ENCODE measurements at places on chromosomes 2 and 18.

- DNase-seq, result no peak
Observed at GRCh38 chr2:174688079-174688478, 76.2 kb downstream of the CHRNA1 start.

- no peak for DNase-seq
Observed at GRCh38 chr2:41870265-41870585, 177.6 kb upstream of the PKDCC start.

DNA sequence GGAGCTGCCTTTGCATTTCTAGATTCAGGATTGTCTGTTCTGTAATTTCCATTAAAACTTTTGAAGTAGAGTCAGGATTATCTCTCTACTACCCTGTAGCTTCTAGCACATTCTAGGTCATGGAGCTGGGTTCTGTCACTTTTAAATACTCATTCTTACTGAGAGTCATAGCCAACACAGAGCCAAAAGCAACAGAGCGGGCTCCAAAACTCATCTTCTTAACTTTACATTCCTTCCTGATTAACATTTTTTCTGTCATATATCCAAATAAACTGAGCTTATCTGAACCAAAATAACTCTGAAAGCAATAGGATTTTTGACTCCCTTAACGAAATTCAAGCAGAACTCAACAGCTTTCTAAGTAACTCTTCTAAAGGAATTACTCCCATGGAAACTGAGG, 12.9 kb downstream of the PREPL start:
- no peak for DNase-seq

DNA sequence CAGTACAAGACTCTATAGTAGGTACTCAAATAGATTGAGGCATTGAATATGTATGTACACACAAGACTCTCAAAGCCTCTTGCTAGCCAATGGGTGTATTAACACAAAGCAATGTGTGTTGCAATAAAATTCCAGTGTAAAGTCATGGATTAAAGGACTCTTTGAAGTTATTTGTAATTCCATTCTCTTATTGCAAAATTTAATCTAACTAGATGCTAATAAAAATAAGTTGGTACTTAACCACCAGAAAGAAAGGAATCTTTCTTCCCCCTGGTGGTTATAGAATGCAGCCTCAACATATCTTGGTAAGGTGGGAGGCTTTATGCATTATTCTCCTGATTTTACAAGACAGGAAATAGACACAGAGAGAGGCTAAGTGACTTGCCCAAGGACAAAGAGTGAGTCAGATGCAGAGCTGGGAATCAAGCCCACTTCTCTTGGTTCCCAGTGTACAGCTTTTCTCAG, 18.0 kb downstream of the LRP1B start:
- DNase-seq, result no peak

GRCh38 chr2:219017201-219017931, 23.9 kb downstream of the CFAP65 start:
- no peak for DNase-seq

- no peak for DNase-seq
Observed at GRCh38 chr2:214676421-214677089, 132.9 kb downstream of the BARD1 start.

GRCh38 chr2:27261241-27261925, 1.5 kb downstream of the SLC30A3 start:
- no peak for DNase-seq

DNA sequence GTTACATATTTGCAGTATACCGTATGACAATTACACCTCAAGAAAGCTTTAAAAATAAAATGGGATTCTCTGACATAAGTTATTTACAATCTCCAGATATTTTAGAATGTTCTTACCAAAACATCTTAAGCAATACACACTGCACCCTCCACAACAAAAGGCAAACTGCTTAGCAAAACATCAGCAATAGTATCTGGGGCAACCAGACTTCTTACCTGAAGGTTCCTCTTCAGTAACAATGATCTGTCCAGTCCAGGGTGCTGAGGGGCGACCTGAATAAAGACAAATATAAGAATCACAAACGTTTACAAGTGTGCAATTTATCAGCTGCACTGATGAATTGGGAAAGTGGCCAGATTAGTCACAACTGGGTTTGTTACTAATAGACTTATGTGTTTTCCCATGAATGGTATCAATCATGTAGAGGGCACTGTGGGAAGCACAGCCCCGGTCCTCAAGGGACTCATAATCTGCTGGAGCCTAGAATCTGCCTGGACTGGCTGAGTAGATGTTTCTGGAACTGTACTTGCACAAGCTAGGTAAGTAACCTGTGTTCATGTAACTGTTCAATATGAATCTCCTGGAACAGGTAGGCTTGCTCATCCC, 70.7 kb downstream of the MYOM1 start:
- no peak for DNase-seq

GRCh38 chr2:8893978-8894820, 56.8 kb upstream of the KIDINS220 start:
- no peak for DNase-seq

- no peak for DNase-seq
Observed at GRCh38 chr2:80624062-80624461, 319.5 kb upstream of the LRRTM1 start.

- DNase-seq, result no peak
Observed at GRCh38 chr2:146894514-146894913, 950.3 kb upstream of the ACVR2A start.

DNA sequence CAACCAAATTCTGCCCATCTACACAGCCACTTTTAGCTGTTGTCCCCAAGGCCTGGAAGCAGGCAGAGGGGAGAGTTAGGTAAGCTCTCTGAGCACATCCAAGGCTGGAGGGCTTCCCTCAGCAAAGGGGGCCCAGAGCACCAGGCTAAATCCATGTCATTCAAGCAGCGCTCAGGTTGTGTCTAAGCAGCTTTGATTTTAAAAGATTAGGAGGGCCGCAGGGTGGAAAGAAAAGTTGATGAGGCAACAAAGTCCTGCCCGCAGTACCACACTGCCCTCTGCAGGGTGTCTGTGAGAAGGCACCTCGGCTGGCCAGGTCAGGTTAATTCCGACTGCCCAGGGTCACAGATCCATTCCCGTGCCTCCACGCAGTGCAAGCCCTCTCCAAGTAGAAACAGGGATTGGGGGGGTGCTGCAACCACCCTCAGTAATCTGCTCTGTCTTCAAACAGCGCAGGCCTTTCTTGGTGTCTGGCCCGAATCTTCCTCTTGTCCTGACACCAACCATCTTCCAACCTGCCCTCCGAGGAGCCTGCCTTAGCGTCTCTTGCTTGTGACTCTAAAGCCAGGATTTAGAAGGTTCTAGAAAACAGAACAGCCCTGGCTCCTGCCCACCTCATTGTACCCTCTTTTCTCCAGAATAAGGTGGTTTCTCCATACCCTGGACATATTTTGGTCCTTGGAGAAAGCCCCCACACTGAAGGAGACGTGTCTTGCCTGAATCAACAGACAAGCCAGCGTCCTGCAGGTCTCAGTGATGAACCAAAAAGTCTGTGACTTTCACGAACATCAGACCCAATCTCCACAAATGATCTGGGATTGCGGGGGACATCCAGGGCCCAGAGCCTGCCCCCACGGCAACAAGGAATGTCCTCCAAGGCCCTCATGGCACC, 289.2 kb downstream of the TNS1 start:
- peak; percentile 66 for DNase-seq

- no peak for DNase-seq
Observed at GRCh38 chr2:234627308-234627707, 130.4 kb upstream of the ARL4C start.

GRCh38 chr2:23436346-23437098, 51.5 kb downstream of the KLHL29 start:
- no peak for DNase-seq

- DNase-seq, result peak; percentile 42
Observed at GRCh38 chr18:75070625-75071483, 138.1 kb downstream of the PTGR3 start.

- DNase-seq, result no peak
Observed at GRCh38 chr2:27023740-27024139, 9.0 kb upstream of the TMEM214 start.

DNA sequence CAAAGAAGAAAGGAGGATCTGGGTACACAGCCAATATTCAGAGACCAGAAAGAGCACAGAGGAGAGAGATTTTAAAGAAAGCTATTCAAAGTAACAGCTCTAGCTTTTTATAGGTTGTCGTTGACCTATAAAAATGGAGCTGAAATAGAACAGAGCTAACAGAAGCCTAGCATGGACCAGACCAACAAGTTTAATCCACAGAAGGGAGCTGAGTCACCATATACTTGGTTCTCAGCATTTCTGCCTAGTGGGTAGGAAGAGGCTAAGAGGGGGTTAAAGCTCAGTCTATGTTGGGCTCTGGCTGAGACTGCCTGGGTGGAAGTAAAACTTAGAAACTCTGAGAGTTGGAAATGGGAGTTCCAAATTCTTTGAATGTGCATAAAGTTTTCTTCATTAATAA, 678.0 kb upstream of the CDH2 start:
- no peak for DNase-seq

DNA sequence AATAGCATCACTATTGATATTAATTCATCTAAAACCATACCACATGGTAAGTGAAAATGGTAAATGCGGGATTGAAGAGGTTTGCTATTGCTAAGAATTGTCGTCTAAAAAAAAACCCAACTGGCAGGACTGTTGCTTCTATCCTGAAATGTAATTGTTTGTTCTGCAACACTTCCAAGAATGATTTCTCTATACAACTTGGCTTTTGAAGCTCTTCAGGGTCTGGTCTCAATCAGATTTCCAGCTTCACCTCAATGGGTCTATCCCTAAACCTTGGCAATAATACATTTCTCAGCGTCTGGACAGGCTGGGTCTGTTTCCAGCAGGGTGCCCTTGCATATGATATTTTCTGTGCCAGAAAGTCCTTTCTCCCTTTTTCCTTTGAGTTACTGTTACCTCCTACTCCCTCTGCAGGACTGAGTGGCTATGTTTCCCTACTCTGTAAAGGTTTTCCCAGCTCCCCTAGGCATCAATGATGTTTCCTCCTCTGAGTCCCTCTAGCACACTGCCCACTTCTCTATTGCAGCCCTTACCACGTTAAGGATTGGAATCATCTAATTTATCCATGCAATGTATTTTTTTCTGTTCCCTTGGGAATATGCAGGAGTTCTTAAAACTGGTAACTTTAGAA, 118.2 kb upstream of the REV1 start:
- DNase-seq, result no peak

DNA sequence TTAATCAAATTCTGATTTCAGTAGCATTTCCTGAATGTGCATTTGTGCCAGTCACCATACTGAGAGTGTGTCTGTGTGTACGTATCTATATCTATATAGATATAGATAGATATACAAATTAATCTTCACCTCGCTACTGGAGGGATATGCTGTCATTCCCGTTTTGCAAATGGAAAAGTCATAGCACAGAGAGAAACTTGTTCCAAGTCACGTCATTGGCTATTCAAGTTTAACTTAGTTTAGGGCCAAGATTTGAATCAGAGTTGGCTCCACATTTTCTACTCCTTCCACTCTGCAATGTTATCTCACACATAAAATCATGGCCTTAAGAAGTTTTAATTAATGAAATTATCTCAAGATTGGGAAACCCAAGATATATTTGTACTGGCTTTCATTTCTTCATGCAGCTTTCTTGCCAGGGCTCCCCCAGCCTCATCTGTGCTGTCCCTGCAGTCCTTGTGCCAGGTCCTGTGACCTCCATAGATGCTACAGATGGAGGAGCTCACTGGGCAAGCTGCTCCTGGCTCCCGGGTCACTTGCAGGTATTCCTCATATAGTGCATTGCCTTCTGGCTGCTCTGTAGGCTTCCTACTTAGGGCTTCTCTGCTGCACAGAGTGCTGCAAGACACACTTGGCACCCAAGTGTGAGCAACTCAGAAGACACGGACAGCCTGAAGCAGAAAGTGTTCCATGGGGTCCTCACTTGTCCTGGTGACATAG, 245.8 kb downstream of the KCNS3 start:
- DNase-seq, result no peak

- no peak for DNase-seq
Observed at GRCh38 chr2:121075006-121075551, 209.9 kb downstream of the TFCP2L1 start.

DNA sequence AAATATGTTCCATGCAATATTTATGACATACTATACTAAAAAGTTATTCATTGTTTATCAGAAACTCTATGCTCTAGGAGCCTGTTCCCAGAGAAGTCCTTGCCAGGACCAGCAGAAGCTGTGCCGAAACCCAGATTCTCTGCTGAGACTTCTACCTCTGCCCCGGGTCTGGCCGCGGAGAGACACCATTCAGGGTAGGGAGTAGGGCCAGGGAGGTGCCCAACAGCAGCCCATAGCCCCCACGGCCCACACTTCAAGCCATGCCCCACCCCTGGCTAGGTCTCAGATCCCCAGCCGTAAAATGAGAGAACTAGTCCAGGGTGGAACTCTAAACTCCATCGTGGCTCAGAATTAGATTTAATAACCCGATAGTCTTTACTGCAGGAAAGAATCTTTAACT, 102.9 kb downstream of the ZFP36L2 start:
- DNase-seq, result no peak

DNA sequence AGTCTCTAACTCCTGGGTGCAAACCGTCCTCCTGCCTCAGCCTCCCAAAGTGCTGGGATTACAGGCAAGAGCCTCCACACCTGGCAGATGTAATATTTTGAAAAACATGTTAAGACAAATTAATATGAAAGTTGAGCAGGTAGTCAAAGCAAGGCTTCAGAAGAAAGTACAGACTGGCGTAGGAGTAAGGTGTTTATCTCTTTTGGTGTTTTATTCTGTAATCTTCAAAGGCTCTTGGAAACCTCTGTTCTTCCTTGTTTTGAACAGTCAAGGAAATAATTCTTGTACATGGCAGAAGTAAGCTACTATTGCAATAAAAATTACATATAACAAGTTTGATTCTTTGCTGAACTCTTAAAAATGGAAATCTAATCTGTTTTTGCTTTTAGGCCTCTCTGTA, 5.3 kb downstream of the RNF138 start:
- no peak for DNase-seq

GRCh38 chr18:45670281-45670962, 53.6 kb upstream of the SLC14A1 start:
- no peak for DNase-seq

DNA sequence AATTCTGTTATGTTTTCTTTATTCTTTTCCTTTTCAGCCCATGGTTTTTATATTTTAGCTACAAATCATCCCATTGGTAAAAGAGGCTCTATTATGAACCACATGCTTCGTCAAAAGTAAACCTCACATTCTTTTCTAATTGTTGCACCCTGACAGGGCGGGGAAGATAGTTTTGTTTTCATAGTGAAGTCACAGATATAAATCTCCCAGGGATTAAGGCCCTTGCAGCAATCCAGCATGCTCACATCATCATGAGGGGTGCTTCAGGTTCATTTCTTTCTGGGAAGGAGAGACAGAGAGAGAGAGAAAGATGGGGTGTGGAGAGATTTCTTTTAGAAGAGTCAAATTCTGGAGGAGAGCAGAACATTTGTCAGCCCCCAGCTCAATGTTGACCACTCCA, 124.5 kb upstream of the CDC42EP3 start:
- DNase-seq, result no peak

GRCh38 chr18:75023473-75023872, 185.5 kb downstream of the PTGR3 start:
- DNase-seq, result no peak

- no peak for DNase-seq
Observed at GRCh38 chr2:88177556-88177955, 7.4 kb downstream of the THNSL2 start.

DNA sequence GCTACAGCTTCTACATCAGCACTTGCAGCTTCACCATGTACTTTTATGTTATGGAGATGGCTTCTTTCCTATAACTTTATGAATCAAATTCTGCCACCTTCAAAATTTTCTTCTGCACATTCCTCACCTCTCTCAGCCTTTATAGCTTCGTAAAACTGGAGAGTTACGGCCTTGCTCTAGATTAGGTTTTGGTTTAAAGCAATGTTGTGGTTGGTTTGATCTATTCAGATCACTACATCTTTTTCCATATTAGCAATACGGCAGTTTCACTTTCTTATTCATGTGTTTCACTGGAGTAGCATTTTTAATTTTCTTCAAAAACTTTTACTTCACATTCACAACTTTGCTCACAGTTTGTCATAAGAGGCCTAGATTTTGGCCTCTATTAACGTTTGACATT, 242.9 kb upstream of the GYPC start:
- DNase-seq, result no peak
